ENCODE measurements at places on chromosomes 1 and 21.

DNA sequence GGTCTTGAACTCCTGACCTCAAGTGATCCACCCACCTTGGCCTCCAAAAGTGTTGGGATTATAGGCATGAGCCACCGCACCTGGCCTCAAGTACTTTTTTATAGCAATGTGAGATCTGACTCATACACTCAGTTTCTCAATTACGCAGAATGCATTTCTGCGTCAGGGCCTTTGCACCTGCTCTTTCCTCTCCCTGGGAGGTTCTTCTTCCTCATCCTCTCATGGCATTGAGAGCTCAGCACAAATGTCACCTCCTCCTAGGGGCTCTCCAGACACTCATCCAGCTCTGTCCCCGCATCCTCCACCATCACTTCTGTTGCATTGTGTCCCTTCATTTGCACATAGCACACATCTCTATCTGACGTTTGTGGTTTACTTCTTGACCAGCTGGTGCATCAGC lies 418.8 kb downstream of the PTPRU start:
- no peak for DNase-seq

DNA sequence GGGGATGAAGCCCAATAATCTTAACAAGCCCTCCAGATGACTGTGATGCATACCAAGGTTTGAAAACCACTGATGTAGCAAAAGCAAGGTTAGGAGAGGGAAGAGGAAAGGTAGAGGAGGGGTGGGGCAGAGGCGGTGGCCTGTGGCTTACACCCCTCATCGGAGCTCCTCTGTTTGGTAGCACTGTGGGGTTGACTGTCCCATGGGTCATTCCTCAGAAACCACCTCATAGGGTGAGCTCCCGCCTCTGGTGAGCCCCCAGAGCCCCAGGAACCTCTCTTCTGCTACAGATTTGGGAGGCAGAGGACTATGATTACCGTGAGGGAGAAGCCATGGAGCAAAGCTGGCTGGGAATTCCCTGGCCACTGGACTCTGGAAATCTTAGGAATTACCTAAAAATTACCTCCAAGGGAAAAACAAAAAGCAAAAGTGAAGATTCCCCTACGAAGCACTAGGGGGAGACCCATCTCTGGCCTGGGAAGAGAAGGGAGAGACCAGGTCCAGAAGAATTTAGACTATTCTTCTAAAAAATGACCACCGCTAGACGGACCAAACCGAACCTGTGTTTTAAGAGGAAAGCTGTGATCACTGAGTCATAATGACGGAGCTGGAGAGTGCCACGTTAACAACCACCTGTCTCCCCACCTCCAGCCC lies 1.5 kb upstream of the RASSF5 start:
- peak; percentile 73 for DNase-seq

GRCh38 chr1:209386156-209386555 lies 197.4 kb upstream of the CAMK1G start:
- DNase-seq: no peak

DNA sequence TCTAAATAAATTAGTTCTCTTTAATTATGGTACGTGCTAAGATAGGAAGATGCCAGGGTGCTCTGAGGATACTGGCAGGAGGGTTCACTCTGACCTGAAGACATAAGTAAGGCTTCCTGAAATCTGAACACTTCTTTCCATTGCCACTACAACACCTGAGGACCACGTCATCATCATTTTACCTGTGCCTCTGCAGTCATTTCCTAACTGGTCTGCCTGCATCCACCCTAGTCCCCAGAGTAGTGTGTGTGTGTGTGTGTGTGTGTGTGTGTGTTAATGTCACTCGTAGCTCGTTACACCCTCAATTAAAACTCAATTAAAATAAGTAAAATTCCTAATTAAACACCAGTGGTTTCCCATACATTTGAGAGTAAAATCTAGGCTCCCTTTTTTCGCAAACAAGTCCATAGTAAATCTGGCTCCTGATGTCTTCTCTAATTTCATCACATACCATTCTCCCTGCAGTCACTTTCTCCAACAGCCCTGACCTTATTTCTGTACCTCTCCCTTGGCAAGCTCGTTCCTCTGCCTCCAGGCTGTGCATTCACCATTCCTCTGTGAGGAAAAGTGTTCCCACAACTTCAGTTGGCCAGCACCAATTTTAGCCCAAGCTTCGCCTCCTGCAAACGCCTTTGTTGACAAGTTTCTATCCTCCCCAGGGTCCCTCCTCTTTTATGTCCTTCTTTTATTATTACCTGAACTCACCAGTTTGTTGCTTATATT lies 8.7 kb downstream of the IL12RB2 start:
- no peak for DNase-seq

DNA sequence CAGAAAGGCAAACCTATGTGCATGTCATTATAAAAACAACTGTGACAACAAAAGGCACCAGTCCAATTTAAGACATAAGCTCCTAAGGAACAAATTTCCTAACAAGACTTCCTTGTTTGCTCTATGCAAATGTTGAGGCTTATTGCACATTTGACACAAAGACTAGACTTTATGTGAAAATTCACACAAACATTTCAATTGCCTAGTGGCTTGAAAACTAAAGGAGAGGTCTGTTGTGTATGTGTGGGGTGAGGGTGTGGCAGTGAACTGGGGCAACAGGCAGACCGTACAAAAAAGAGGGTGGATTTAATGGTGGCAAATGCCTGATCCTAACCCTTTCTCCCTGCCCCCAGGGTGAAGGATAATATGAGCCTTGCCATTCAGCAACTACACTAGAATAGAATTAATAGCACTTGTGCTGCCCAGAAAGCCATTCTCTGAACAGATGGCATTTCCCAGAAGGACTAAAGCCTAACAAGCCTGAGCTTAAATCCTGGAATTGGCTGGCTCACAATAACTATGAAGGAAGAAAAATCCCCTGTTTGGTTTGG lies 73.9 kb downstream of the GLUL start:
- DNase-seq: no peak

GRCh38 chr1:41739061-41739955 lies 179.4 kb downstream of the HIVEP3 start:
- no peak for DNase-seq

All from RWPE1 (cell line).